ENCODE measurements at places on chromosomes 7 and 10.
A peak's percentile ranks its signal among the peaks of the same experiment; 100 is the strongest.

- no peak for DNase-seq
These were observed 96.6 kb upstream of the CACUL1 start for GRCh38 chr10:118851062-118852035.

GRCh38 chr7:33054261-33054964 lies 8.2 kb downstream of the NT5C3A start:
- DNase-seq, result no peak

GRCh38 chr10:59055045-59055444 lies 121.4 kb upstream of the PHYHIPL start:
- no peak for DNase-seq

DNA sequence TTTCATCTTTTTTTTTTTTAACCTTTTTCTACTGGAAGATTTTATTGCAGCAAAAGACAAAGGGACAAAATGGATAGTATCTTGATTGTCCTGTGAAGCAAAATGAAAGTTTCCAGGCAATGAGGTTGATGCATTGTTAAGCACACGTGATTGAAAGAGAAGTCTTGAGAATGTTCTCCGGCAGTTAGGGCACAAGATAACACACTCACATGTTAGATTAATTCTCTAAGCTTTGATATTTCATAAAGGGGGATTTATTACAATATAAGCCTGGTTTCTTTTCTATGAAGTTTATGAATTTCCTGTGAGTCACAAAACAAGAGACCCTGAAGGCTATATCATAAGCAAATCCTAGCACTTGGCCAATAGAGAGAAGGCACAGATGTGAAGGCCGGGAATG lies 93.4 kb upstream of the ARMC3 start:
- no peak for DNase-seq

DNA sequence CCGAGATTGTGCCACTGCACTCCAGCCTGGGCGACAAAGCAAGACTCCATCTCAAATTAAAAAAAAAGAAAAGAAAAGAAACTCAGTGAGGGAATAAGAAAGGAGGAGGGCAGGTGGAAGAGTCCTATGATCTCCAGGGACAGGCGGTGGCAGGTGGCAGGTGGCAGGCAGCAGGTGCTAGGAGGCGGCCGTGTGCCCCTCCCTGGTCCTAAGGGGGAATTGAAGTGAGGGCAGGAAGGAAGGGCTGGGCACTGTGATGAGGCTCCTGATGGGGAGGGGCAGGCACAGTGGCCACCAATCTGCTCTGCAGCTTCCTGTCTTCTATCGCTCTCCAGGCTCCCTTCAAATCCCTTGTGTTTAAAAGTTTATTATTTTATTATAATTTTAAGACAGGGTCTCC lies 41.2 kb upstream of the UBE3C start:
- no peak for DNase-seq

- DNase-seq, result no peak
These were observed 27.8 kb downstream of the STEAP4 start for GRCh38 chr7:88278881-88279280.

DNA sequence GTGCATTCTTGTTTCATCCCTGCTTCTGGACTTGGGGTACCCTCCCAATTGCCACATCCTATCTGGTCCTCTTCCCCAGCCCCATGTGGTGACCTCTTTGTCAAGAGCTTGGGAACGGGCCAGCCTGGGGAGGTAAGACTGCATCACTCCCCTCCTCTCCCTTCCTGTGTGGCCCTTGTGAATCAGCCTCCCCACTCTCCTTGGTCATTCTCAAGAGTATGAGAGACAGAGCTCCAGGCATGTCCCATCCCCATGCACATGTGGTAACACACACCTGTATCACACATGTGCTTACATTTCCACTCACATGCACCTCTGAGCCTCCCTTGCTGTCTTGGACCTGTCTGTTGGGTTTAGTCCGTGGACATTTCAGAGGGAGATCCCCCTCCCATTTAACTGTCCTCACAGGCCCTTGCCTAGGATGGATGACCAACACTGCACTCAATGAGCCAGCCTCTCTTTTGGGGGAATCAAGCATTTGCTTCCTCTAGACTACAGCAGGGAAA lies 2.6 kb downstream of the MRPL43 start:
- no peak for DNase-seq

DNA sequence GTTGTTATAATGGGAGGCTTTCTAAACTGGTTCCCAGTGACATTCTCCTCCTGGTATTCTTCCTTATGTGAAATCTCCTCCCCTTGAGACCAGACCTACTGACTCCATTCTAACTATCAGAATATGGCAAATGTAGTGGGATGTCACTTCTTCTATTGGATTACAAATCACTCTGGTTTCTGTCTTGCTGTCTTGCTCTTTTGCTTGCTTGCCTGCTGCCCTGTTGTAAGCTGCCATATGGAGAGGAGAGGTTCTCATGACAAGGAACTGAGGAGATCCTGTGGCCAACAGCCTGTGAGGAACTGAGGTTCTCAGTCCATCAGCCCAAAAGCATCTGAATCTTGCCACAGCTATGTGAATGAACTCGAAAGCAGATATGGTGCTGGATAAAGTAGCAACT lies 4.7 kb upstream of the NRCAM start:
- no peak for DNase-seq

GRCh38 chr7:157853076-157853788 lies 516.4 kb downstream of the DNAJB6 start:
- DNase-seq, result no peak

GRCh38 chr10:131874991-131875451 lies 25.8 kb upstream of the PPP2R2D start:
- peak; percentile 67 for DNase-seq

DNA sequence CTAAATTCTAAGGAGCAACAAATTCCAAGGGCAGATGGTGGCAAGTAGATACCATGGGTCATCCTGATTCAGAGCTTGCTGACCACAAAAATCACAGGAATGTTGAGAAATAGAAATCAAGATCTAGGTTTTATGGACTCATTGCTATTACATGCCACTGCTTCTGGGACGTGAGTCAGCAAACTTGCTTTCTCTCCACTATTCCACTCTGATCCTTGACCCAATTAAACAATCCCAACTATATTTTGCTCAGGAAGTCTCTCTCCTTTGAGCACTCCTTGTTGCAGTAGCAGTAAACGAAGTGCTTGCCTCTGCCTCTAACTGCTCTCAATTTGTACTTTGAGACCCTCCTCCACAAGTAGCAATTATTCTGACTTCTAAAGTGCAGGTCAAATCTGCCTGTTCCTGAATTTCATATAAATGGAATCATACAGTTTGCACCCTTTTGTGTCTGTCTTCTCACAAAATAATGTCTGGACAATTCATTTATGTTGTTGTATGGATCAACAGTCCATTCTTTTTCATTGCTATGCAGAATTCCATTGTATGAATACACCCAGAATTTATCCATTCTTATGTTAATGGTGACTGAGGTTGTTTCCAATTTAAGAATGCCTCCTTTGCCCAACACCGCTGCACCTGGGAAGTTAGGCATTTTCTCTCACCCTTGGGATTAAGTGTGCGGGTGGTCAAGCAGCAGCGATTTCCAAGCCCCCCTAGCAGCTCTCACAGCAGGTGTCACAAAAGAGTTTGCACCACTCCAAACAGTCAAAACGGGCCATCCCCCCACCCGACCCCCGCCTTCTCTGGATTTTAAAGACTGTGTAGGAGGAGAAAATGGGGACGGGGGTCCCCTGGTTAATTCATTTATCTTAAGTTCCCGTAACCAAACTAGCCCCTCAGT lies 35.9 kb downstream of the ACSM6 start:
- DNase-seq, result no peak

- no peak for DNase-seq
These were observed 87.8 kb upstream of the DUSP5 start for GRCh38 chr10:110409926-110410325.

DNA sequence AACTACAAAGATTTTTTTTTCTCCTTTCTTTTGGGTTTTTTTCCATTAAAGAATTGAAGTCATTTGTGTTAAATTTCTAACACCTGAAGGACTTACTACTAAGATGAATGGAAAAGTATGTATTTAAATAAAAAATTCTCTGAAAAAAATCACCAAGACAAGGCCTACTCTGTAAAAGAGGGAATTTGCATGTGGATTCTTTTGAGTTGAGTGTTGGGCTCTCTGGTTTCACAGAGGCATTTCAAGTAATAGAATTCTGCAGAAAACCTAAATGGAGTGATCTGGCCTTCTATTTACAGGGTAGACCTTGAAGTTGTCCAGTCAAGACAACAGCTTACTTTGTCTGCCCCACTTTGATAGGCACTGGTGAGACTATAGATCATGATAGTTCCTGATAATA lies 4.1 kb downstream of the LRRC17 start:
- DNase-seq, result no peak

DNA sequence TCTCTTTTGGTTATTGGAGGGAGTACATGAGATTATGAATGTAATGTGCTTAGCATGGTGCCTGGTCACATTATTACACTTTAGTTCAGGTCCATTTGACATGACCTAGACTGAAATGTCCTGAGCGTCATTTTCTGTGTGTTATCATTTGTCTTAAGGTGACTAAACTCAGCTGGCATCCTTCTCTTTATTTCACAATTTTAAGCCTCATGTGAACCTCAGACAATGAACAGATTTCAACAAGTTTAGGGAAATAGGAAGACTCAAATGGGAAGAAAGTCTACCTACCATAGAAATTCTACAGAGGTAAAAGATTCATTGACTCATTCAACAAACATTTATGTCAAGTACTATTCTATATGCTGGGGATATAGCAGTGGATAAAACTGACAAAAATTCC lies 70.2 kb upstream of the EXOC6 start:
- DNase-seq, result no peak

DNA sequence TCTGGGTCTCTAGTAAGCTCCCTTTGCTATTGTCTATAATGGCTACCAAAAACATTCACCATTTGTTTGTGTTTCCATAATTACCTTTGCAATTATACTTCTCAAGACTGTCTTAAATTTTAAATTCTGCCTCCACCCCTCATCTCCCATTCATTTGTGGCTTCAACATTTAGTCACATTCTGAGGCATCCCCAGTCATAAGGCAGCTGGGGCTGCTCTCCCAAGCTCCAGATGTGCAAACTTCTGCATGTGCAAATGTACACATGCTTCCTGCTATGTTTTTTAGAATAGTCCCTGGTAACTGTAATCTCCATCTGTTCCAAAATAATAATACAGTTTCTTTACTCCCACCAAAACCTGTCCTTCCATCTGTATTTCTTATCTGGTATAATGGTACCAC lies 97.3 kb downstream of the CDK6 start:
- no peak for DNase-seq

DNA sequence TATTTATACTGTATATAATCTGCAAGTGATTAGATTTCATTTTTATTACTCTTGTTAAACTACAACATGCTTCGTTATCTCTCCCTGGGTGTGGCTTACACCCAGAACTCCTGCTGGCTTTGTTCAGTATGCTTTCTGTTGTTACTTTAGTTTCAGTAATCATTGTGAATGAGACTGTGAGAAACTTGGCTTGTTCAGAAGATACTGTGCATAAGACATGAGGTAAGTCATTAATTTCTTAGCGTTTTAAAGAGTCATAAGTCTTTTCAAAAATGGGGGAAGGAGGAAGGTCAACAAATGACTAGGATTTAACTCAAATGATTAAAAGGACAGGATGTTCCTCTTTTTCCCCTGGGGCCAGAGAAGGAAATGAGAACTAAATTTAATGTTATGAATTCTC lies 11.6 kb upstream of the ADD3 start:
- DNase-seq, result no peak

GRCh38 chr7:37417107-37417474 lies 31.6 kb downstream of the ELMO1 start:
- no peak for DNase-seq

DNA sequence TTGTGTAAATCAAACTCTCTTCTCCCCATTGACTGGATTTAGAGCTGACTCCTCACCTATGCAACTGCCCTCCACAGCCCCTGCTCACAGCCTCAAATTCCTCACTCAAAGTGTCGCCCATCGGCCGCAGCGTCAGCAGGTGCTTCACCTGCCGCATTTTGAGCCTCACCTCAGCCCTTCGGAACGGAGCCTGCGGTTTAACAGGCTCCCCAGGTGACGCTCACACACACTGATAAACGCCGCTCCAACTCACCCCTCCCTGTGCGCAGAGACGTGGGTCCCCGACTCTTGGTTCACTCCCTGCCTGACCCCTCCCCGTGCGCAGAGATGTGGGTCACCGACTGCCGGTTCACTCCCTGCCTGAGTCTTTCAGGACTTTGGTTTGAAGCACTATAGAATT lies 57.1 kb downstream of the CARD11 start:
- DNase-seq, result no peak
